ENCODE measurements at places on chromosomes 3 and 15.

- DNase-seq, result no peak
These were observed 285.1 kb upstream of the MANF start for GRCh38 chr3:51099794-51100535.

DNA sequence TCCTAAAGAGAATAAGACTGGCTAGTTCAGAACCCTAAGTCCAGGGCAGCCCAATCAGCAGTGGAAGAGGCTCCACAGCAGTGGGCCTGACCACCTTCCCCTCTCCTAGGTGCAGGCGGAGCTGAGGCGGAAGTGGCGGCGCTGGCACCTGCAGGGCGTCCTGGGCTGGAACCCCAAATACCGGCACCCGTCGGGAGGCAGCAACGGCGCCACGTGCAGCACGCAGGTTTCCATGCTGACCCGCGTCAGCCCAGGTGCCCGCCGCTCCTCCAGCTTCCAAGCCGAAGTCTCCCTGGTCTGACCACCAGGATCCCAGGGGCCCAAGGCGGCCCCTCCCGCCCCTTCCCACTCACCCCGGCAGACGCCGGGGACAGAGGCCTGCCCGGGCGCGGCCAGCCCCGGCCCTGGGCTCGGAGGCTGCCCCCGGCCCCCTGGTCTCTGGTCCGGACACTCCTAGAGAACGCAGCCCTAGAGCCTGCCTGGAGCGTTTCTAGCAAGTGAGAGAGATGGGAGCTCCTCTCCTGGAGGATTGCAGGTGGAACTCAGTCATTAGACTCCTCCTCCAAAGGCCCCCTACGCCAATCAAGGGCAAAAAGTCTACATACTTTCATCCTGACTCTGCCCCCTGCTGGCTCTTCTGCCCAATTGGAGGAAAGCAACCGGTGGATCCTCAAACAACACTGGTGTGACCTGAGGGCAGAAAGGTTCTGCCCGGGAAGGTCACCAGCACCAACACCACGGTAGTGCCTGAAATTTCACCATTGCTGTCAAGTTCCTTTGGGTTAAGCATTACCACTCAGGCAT lies 33.7 kb downstream of the VIPR1 start:
- peak; percentile 38 for DNase-seq

GRCh38 chr3:54176106-54176505 lies 53.8 kb downstream of the CACNA2D3 start:
- DNase-seq, result no peak

GRCh38 chr15:36545467-36545992 lies 33.9 kb upstream of the CDIN1 start:
- no peak for DNase-seq

DNA sequence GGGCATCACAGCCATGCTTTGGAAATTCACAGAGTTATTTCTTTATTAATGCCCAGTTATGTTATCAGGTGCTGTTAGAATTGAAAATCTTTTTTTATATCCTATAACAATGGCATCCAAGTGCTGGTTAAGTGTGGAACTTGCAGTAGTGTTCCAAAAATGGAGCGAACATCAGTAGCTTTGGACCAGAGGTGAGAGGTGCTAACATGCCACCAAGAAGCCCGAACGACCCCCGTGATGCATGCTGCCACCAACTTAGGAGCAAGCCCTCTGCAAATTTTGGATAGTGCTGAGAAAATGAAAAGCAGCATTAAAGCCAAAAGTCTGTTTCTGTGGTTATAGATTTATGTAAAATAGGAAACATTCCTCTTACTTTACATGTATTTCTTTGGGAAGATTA lies 24.8 kb downstream of the RBP1 start:
- no peak for DNase-seq

DNA sequence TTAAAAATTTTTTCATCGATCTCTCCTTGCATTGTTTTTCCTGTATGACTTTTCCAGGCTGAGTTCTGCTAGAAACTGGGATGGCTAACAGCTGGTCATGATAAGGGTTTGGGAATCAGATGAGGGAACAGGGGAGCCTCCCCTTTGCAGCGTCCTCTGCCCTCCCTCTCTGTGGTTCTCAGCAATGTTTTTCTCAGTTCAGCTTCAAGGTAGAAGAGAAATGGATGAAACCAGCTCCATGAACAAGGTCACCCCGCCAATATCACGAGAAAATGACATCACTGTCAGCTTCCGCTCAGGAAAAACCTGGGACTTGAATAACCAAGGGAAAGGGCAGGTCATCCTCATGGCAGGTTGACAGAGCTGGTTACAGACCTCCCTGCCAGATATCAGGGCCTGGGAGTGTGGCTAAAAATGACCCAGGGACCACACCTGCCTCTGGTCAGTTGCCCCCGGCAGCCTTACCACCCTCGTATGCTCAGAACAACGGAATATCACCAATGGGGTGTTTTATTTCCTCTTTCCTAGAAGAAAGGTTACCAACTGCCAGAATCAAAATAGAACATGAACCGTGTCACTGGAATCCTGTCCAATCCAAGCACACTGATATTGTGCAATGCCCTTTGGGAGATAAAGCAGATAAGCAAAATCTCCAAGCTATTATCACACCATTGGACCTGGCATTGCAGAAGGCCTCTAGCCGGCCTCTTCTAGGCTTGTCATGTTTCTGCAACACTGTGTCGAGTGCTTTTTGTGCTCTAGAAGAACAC lies 26.1 kb downstream of the LSM3 start:
- no peak for DNase-seq

DNA sequence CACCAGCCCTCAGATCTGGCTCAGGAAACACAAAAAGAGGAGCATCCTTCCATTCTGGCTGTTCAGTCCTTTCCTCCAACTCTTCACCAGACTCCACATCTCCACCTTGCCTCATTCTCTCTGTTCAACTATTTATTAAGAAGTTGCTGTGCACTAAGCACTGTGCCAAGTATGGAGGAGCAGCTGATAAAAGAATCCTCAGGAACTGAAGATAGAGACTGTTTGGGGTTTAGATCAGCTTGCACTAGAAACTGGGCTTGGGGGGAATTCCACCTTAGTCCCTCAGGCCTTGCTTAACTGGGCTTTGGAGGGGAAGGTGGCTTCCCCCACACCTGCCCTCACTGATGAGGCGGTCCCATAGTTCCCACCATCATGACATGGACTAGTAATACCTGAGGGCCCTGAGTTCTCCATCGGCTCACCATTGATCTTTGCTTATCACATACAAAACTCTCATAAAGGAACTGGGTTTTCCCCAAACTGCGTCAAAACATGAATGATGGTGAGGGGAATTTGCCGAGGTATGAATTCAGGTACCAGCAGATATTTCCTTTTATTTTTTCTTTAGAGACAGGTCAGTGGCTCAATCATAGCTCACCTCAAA lies 1.7 kb upstream of the CCR8 start:
- DNase-seq, result no peak
